ENCODE measurements at places on chromosomes 7 and 10. TPM values are rescaled to one million over a fixed set of nuclear protein-coding genes. Genes with fewer than 3 reads are reported as not detected.

- no peak overlapping the region for H3K27ac ChIP-seq
- no peak for DNase-seq
- H3K4me1 ChIP-seq: no peaks in the 10 kb centered on the region
- no peaks in the 10 kb centered on the region for H3K27me3 ChIP-seq
These were observed 3.3 kb upstream of the ASB4 start for GRCh38 chr7:95482424-95482823.

Gene UCMA
- total RNA-seq: not detected

Gene C10orf90
- total RNA-seq: not detected

Gene CHRM2
- not detected for total RNA-seq

Gene TMEM213
- total RNA-seq: not detected
